ENCODE measurements at places on chromosomes 3 and 15.

DNA sequence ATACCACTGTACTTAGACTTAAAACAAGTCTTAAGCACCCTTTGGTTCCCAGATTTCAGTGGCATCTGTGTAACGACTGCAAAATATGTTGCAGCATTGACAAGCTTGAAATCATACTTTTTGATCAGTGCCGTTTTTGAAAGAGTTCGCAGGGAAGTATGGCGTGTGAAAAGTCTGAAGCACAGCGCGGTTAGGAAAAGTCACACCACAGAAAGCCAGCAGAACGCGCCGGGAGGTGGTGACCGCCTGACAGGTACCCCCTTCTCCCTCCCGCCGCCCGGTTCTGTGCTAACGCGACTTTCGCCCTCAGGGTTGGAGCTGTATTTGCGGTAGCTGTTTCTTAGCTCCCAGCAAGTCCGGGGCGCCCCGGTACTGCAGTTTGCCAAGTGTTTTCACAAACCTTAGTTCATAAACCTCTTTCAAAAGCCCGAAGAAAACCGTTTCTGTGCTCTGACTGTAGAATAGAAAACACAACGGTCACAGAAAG is 481 bp upstream of the CRYBG3 start:
- DNase-seq, result peak; percentile 60

DNA sequence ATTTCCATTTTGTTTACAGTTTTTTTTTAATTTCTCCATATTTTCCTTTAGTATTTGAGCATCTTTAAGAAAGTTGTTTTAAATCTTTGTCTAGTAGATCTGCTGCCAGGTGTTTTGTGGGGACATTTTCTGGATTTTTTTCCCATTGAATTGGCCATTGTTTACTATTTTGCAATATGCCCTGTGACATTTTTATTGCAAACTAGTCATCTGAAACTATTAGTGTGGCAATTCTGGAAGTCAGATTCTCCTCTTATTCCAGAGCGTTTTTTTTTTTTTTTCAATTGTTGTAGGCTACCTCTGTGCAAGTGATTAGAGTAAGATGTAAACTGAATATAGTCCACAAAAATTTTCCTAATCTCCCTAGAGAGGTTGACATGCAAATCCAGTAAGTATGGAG is 334.2 kb downstream of the PYDC2 start:
- no peak for DNase-seq

GRCh38 chr3:161852744-161853143 is 356.1 kb downstream of the OTOL1 start:
- no peak for DNase-seq

GRCh38 chr3:151579571-151580270 is 118.9 kb upstream of the IGSF10 start:
- no peak for DNase-seq

DNA sequence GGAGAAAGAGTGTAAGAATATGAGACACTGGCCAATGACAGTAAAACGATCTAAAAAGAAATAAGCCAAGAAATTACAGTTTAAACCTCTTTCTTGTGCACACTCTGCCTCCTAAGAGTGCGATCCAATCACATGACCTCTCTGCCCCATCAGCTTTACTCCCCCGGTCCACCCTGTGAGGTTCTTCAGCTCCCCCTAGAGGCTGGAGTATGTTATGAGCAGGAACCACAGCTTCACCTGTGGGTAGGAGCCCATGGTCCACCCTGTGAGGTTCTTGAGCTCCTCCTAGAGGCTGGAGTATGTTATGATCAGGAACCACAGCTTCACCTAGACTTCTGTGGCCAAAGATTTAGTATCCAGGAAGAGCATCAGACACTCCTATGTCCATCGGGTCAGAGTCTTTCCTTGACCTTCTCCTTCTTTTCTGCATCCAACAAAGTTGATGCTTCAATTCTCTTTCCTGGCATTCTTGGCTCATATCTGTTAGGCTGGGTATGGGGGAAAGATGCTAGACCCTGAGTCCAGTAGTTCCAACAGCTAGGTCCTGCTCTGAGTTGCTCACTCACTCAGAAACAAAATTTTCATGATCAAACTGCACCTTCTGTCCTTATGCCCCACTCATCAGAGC is 164.0 kb downstream of the MINAR1 start:
- peak; percentile 88 for DNase-seq

DNA sequence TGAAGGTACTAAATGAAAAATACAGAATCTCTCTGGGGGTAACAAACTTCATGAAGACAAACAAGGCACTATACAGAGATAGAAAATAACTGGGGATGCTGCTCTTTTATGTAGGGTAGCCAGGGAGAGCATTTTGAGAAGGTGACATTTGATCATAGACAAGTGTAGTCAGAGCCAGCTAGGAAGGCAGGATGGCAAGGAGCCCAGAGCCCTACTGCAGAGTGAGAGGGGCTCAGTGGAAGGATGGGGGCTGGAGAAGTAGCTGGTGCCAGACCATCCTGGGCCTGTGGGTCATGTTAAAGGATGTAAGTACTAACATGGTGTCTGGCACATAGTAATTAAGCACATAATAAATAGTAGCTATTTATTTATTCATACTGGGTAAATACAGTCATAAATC is 133.6 kb downstream of the MEIS2 start:
- no peak for DNase-seq

DNA sequence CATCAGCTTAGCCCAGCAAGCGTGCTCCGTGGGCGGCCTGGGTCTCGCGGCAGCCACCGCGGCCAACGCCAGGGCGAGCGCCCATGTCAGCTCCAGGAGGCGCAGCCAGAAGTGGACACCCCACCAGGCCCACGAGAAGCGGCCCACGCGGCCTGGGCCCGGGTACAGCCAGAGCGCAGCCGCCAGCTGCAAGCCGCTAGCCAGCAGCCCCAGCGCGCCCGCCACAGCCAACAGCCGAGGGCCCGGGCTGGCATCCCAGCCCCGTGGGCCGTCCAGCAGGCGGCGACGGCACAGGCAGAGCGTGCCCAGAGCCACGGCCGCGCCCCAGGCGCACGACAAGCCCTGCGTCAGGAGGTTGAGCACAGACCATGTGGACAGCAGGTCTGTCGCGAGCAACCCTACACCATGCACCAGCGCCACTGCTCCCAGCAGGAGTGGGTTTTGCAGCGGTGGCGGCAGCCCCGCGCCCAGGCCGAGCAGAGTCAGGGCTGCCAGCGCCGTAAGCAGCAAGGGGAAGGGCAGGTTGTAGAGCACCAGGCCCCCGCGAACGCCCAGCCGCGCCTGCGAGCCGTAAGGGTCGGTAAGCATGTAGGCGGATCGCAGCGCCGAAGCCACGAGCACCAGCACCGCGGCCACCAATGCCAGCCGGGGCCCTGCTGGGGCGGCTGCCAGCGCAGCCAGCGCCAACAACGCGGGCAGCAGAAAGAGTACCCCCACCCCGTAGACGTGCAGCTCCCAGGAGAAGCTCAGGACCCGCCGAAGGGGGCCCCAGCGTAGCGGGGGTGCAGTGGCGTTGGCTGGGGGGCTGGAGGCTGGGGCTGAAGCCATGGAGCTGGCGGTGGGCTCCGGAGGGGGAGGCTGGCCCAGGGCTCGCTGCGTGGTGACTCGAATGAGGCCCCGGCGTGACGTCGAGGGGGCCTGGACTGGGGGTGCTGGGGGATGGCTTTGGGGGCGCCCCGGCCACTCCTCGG is 4.9 kb downstream of the PRRT3 start:
- no peak for DNase-seq

DNA sequence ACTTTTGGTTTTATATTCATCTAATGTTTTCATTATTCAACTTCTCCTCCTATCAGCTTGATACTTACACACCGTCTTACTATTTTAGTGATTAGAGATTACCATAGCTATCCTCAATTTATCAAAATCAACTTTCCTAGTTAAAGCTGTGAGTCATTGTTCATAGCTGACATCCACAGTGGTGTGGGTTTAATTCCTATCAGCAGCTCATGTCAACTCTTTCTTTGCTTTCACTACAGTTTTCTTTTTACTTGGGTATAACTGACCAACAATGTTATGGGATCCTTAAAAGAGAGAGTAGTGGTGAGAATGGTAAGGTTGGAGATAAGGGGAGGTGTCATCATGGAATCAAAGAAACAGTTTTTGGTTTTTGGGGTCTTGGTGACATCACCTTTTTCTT is 112.7 kb downstream of the NFKBIZ start:
- no peak for DNase-seq

DNA sequence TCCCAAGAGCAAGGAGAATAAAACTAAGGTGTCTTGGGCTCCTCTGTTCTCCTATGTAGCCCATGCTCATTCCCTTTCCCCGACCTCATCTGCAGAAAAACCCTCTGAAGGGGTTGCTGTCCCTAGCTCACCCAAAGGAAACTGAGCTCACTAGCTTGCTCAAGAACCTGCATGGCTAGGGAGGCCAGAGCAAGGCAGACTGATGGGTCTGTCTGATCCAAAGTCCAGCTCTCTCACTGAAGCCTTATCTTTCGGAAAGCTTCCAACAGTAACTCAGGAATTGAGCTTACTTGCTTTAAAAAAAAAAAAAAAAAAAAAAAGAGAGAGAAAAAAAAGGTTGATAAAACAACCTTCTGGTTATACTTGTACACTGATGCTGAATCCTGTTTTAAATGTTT is 141.4 kb upstream of the TOPAZ1 start:
- DNase-seq, result no peak

GRCh38 chr3:123044981-123045763 is 17.6 kb upstream of the SEMA5B start:
- DNase-seq, result no peak

GRCh38 chr3:74267131-74267530 is 347.3 kb downstream of the CNTN3 start:
- DNase-seq, result no peak

DNA sequence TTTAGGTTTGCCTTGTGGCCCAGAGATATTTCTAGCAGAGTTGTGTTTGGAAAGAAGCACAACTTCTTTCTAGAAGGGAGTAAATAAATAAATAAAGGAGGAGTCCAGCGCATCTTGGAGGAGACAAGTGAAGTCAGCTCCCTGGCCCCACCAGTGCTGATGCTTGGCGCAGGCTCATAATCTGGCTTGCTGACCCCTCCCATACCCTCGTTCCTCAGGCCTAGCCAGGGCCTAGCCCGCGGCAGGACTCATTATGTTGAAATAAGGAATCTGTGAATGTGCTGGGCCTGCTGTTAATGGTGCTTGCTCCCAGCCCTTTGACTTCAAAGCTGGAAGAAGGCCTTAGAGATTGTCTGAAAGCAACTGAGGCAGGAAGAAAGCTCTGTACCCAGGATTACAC is 3.1 kb downstream of the ZNF710 start:
- no peak for DNase-seq

- DNase-seq, result no peak
Observed at GRCh38 chr15:40927873-40928806, 1.0 kb upstream of the DLL4 start.

DNA sequence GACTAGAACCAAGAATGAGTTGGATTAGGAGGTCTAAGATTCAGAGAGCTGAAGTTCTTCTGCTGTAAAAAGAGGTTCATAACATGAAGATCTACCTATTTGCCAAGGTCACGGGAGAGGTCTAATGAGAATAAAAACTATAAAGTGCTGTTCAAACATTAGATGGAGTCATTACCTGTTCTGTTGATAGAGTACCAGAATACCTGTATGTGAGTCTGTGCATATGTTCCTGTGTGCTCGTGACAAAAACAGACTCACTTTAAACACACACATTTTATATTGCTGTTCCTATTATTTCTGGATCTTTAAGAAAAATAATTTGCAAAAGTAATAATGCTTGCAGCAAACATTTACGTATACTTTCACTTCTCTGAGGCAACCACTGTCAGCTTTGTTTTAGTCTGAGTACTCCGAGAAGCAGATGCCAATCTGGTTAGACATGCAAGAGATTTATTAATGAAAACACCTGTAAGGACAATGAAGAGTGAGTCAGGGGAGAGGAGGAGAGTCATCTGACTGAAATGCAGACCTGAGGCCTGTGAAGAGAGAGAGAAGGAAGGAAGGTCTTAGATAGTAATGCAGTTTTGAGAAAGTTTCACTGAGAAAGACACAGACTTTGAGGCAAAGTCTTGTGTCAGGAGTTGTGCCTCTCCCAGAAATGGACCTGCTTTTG is 221.2 kb downstream of the SQOR start:
- no peak for DNase-seq

- DNase-seq, result no peak
Observed at GRCh38 chr3:131596884-131597283, 94.1 kb upstream of the MRPL3 start.

DNA sequence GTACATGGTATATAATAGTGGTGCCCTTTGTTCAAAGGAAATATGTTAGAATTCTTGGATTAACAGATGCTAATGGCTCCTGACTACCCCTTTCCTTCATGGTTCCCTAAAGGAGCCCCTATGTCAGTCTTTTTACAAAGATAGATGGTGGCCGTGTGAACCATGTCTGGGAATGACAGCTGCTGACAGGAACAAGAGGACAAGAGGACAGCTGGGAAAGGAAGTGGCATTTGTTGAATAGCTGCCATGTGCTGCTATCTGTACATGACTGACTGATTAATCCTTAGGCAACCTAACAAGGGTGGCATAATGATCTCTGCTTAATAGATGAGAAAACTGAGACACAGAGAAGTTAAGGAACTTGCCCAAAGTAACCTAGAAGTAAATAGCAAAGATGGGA is 321.7 kb downstream of the ZNF621 start:
- DNase-seq, result no peak

DNA sequence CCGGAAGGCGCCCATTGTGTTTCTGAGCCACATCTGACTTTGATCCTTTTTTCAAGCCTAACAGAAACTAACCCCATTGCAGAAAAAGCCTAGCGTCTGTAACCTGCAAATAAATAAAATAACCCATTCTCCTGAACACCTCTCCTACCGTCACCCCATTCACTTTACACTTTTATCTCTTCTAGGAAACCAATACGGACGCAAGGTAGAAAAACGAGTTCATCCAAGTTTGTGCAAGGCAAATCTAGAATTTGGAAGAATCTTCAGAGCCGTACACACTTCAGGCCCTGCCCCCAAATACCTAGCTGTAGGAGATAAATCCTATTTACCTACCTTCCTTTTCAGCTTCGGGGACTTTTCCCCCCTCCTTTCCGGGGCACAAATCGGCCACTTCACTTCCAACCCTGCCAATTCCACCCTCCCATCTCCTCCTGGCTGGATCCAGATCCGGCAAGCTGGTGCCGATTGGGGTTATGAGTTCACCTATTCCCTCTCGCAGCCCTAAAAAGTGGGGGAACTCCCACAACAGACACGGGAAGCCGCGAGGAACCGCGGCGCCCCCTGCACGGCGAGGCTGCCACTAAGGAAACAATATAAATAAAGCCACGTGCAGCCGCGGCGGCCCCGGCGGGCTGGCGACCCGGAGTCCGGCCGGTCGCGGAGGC is 987 bp downstream of the PRTG start:
- no peak for DNase-seq

DNA sequence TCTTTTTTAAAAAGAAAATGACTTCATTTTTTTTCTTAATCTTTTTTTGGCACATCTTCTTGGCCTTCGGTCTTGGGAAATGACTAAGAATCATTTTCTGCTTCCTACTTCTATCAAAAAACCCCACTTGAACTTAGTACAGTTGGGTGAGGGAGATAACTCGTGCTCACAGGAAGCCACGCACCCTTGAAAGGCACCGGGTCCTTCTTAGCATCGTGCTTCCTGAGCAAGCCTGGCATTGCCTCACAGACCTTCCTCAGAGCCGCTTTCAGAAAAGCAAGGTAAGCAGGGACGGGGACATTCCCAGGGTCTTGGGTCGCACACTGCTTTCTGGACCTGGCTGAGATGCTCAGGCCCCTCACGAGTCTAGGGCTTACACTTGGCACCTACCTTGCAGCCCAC is at the start of gene CCR4:
Gene CCR4, plus strand, starts transcription at position 235 of the 402 bp plus-strand sequence. CDS start 1,779 bp downstream, outside the sequence.
- peak; percentile 80 for DNase-seq

GRCh38 chr3:69008980-69009379 is 4.5 kb downstream of the EOGT start:
- DNase-seq, result no peak
